ENCODE measurements at places on chromosomes 1 and 21. TPM values are rescaled to one million over a fixed set of nuclear protein-coding genes. Genes with fewer than 3 reads are reported as not detected.

Gene SPATA45
- not detected for total RNA-seq

Gene KLHL21
- total RNA-seq, result 57.4 TPM

Gene AMY1A
- total RNA-seq, result not detected

Gene PLA2G2E
- not detected for total RNA-seq

Gene RGS16
- total RNA-seq, result 0.10 TPM

Gene SPRR2E
- total RNA-seq, result not detected

Gene AIM2
- not detected for total RNA-seq

Gene BRDT
- not detected for total RNA-seq

Gene CTSK
- 87.5 TPM for total RNA-seq

Gene PODN
- total RNA-seq, result 59.5 TPM

Gene ARHGAP29
- total RNA-seq, result 40.2 TPM

Gene FCRLB
- 1.4 TPM for total RNA-seq

All from cardiac ventricle fibroblast (primary cell).